NCI-H187 treated with DMSO at 0.1 percent for 48 hours (cell line): ENCODE measurements at places on chromosomes 3 and 15.
A peak's percentile ranks its signal among the peaks of the same experiment; 100 is the strongest.

GRCh38 chr3:180932819-180933218, 20.3 kb downstream of the FXR1 start:
- DNase-seq = no peak

- DNase-seq = peak; percentile 92
Observed at GRCh38 chr3:105527949-105528348, 161.2 kb downstream of the ALCAM start.

GRCh38 chr3:169528289-169528688, 135.2 kb downstream of the MECOM start:
- DNase-seq = no peak

DNA sequence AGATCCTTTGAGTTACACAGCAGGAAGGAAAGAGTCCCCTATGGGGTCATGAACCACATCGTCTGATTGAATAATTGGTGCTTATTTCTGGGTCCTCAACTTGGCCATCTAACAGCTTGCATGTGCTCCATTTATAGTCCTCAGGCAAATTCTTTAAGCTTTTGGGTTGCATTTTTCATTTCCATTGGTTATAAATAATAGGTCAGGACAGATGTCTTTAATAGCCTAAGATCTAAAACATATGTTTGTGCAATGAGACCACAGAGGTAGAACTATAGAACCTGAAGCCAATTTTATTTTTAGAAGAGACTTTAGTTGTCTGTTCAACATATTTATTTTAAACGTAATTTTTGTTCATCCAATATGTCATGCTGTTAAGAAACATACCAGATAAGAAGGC, 43.2 kb downstream of the CD200R1L start:
- no peak for DNase-seq

- DNase-seq = no peak
Observed at GRCh38 chr3:40768536-40768935, 243.8 kb downstream of the ZNF621 start.

DNA sequence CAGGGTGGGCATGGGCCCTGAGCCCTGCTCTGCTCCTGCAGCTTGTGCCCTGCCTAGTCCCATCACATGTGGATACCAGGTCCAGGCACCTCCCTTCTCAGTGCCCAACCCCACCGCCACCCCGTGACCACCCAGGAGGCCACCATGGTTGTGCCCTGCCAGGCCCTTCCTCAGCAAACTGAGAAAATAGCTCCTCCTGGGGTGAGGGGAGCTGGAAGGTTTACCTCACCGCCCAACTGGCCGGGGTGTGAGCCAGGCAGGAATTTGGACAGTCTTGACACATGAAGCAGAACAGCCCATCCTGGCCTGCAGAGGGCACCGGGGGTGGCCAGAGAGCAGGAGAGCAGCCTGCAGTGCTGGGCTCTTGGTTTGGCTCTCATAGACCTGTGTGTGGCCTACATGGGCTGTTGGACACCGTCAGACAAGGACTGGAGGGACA, 11.4 kb upstream of the C3orf22 start:
- no peak for DNase-seq

GRCh38 chr3:192260116-192261010, 467.0 kb downstream of the FGF12 start:
- no peak for DNase-seq

DNA sequence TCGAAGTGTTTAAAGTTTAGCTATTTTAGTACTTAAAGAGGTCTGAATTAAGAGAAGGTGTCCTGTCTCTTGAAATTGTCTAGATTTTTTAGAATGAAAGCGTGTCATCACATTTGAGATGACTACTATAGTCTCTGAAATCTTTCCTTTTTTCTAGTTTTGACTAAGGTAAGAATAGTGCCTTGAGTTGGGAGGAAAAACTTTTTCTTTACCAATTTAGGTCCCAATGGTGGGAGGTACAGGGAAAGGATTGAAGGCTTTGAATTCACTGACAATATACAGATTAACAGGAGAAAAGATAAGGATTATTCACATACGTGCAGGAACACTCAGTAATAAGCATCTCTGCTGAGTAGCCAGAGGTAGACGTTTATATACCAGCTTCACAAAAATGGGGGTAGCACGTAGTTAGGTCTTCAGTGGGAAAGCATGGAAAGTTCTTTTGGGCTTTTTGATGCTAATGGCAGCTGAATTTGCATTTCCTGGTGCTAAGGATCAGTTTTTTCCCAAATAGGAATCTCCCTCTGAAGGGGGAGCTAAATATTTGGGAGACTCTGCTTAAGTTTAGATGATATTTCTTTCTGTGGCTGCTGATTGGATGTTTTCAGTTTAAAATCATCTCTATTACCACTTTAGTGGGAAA, 88.1 kb downstream of the VPS8 start:
- no peak for DNase-seq

GRCh38 chr3:172938788-172939187, 188.3 kb downstream of the ECT2 start:
- DNase-seq = no peak

DNA sequence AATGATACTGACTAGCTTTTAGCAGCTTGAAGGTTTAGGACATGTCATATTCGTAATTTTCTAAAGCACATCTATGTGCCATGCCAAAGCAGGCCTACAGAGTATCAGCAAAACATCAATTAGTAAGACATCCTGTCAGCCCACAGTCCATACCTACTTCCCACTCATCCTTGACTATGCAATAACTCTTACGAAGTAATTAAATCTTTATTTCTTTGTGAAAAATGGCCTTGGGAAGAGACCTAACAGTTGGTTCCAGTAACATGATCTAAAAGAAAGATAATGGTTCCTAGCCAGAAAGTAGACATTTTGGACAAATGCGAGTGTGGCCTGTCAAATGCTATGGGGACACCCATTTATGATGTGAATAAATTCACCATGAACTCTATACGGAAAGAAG, 172.6 kb upstream of the TNIK start:
- DNase-seq = no peak

- no peak for DNase-seq
Observed at GRCh38 chr3:153442386-153442785, 280.4 kb downstream of the RAP2B start.

GRCh38 chr3:146634346-146634745, 29.2 kb upstream of the PLSCR5 start:
- no peak for DNase-seq

DNA sequence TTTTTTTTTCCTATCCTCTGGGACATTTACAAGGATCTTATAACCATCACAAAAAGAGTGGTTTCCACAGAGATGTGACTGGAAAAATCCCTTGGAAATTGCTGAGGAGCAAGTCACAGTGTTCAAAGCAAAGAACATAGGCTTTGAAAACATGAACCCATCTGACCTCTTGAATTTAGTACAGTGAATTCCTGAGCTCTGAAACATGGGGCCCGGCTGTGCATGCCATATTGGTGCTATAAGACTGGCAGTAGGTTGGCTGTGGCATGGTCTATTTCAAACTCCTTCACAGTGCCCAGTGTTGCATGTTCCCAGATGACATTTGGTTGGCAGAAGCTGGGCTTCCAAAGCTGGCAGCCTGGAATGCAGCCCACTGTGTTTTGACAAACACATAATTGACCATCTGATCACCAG, 202.2 kb downstream of the TIGIT start:
- no peak for DNase-seq

GRCh38 chr15:26974120-26974780, 3.3 kb downstream of the GABRG3 start:
- no peak for DNase-seq

GRCh38 chr3:42743204-42743995, 29.7 kb downstream of the CCDC13 start:
- no peak for DNase-seq

GRCh38 chr3:89851974-89852621, 744.7 kb downstream of the EPHA3 start:
- no peak for DNase-seq

DNA sequence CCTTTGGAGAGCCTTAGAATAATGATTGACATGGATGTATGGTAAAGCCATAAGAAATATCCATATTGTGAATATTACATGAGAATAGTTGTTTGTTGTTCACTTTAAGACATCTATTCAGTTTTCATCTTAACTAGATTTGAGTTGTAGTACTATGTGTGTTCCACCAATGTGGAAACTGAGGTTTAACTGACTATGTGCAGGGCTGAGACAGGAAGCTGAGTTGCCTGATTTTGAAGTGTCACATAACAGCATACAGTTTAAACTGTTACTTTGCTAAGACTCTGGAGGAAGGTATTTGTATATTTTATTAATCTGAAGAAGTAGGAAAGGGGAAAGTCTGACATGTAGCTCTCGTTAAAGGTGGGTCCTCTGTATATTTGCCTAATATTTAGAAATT, 2.1 kb downstream of the ECT2 start:
- no peak for DNase-seq

GRCh38 chr15:57635300-57635909, 43.7 kb downstream of the MYZAP start:
- no peak for DNase-seq

GRCh38 chr15:38605744-38606143, 41.1 kb upstream of the RASGRP1 start:
- DNase-seq = no peak

- DNase-seq = no peak
Observed at GRCh38 chr3:53131096-53131495, 861 bp upstream of the RFT1 start.

DNA sequence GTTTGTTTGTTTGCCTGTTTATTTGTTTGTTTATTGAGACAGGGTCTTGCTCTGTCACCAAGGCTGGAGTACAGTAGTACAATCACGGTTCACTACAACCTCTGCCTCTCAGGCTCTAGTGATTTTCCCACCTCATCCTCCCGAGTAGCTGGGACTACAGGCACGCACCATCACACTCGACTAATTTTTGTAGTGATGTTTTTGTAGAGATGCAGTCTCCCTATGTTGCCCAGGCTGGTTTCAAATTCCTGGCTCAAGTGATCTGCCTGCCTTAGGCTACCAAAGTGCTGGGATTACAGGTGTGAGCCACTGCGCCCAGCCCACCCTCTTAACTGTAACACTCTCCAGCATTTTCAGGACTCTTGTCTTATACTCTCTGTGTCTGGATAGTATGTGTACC, 26.7 kb downstream of the PLD1 start:
- no peak for DNase-seq

DNA sequence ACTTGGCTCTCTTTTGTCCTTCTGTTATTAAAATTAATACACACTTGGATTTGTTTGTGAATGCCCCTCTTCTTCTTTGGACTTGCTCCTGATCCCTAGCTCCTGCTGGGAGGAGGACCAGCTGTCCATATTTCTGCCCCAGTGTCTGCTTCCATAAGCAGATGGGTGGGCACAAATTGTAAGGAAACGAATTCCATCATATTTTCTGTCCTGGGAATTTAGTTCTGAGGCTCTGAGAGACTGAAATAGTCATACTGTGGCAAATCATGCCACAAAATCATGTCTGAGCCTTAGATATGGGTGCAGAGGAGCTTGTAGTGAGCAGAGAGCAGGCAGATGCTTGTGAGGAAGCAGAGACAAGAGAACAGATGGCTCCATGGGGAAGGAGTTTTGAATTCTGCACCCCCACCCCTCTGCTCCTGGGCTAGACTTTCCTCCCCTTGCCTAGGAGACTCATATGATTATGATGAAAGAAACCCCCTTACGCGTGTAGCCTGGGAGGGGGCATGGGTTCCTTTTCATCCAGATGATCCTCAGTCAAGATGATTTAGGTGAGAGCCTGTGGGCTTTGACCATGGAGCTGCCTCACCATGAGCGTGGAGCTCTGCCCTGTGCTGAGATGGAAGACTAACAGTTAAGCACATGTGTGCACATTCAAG, 50.6 kb downstream of the SV2B start:
- no peak for DNase-seq

DNA sequence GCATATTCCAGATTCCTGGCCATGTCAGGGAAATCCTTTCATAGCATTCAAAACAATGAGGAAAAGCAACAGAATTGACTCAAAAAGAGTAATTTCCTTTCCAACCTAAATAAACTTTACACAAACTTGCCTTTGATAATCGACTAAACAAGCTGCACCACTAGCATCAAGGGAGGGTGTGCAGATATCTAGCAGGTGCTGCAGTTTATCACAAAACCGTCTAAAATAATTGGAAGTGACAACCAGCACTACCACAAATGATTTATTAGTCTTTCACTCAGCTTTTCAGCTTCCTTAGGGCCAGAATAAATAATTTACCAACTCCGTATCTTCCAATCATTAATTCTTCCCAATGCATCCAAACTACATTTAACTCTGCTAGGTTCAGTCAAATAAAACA, 71.7 kb downstream of the TBC1D5 start:
- no peak for DNase-seq

GRCh38 chr3:151852074-151852811, 21.2 kb upstream of the SUCNR1 start:
- DNase-seq = no peak

DNA sequence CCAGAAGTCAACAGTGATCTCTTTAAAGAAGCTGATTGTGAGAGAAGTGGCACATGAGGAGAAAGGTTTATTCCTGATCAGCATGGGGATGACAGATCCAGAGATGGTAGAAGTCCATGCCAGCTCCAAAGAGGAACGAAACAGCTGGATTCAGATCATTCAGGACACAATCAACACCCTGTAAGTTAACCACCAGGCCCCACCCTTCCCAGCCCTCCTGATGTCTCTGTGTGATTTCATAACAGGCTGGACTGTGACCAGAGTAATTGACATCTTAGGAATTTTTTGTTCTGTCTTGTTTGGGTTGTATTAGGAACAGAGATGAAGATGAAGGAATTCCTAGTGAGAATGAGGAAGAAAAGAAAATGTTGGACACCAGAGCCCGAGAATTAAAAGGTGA, 67.7 kb downstream of the KLHL25 start:
- DNase-seq = no peak

- no peak for DNase-seq
Observed at GRCh38 chr3:47019201-47019600, 39.7 kb downstream of the NBEAL2 start.

- DNase-seq = no peak
Observed at GRCh38 chr3:9292516-9292915, 43.1 kb upstream of the SRGAP3 start.

- DNase-seq = no peak
Observed at GRCh38 chr3:11671648-11672100, 28.0 kb upstream of the VGLL4 start.

DNA sequence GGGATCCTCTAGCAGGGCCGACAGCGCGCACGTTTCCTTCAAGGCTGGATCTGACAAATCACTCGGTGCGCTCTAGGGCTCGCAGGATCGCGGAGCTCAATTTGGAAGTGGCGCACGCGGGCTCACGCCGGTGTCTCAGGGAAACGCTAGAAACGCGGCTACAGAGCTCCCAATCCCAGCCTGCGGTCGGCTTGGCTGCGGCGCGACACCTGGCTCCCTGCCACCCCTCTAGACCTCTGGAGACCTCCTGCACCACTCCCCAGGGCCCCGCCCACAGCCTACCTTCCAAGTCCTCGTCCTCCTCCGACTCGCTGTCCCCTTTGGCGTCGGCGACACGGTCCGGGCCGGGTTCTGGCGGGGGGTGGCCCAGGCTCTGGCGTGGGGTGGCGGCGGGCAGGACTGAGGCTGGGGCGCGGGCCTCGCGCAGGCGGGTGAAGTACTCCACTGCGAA, 596 bp downstream of the PRKAR2A start:
- DNase-seq = no peak

- DNase-seq = no peak
Observed at GRCh38 chr3:122967765-122968164, 59.8 kb downstream of the SEMA5B start.
